ENCODE measurements at places on chromosomes 7 and 10.

DNA sequence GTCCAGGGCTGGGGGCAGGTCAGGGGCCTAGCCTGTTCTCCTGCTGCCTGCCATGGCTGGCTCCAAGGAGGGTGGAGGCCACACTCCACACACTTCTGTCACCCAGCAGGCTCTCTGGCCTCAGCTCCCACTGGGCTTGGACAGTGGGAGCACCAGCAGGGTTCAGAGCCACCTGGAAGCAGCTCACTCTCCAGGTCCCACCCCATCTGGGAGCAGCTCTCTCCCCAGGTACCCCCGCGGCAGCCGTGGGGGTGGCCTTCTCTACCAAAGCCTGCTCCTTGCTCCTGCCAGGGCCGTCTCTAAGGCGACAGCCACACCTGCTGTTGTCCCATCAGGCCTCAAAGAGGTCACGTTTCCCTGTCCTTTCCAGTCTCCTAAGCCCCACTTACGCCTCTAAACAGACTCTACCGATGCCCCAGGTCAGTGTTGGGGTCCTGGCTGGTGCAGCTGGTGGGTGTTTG is 142.5 kb upstream of the RET start:
- no peaks in the 10 kb centered on the region for H3K27me3 ChIP-seq
- H3K27ac ChIP-seq: no peak overlapping the region
- H3K36me3 ChIP-seq: no peaks in the 10 kb centered on the region
- DNase-seq: no peak
- no peaks in the 10 kb centered on the region for H3K4me1 ChIP-seq

- no peak overlapping the region for H3K27ac ChIP-seq
- H3K4me1 ChIP-seq: peaks cover 12% of the 10 kb centered on the region
- H3K27me3 ChIP-seq: no peaks in the 10 kb centered on the region
- H3K4me3 ChIP-seq: no peak overlapping the region
Measured at GRCh38 chr10:45463244-45464116, 89.5 kb downstream of the ALOX5 start.

- no peak overlapping the region for H3K27ac ChIP-seq
- H3K36me3 ChIP-seq: no peaks in the 10 kb centered on the region
- H3K27me3 ChIP-seq: no peaks in the 10 kb centered on the region
- no peak for DNase-seq
Measured at GRCh38 chr7:112504093-112504695, 23.4 kb downstream of the LSMEM1 start.

- DNase-seq: no peak
- H3K4me3 ChIP-seq: no peak overlapping the region
- no peaks in the 10 kb centered on the region for H3K36me3 ChIP-seq
- no peaks in the 10 kb centered on the region for H3K27me3 ChIP-seq
- no peaks in the 10 kb centered on the region for H3K4me1 ChIP-seq
Measured at GRCh38 chr7:157518514-157519175, 181.8 kb downstream of the DNAJB6 start.

GRCh38 chr7:157576415-157576814 is 239.6 kb downstream of the DNAJB6 start:
- no peak overlapping the region for H3K27ac ChIP-seq
- no peaks in the 10 kb centered on the region for H3K36me3 ChIP-seq

DNA sequence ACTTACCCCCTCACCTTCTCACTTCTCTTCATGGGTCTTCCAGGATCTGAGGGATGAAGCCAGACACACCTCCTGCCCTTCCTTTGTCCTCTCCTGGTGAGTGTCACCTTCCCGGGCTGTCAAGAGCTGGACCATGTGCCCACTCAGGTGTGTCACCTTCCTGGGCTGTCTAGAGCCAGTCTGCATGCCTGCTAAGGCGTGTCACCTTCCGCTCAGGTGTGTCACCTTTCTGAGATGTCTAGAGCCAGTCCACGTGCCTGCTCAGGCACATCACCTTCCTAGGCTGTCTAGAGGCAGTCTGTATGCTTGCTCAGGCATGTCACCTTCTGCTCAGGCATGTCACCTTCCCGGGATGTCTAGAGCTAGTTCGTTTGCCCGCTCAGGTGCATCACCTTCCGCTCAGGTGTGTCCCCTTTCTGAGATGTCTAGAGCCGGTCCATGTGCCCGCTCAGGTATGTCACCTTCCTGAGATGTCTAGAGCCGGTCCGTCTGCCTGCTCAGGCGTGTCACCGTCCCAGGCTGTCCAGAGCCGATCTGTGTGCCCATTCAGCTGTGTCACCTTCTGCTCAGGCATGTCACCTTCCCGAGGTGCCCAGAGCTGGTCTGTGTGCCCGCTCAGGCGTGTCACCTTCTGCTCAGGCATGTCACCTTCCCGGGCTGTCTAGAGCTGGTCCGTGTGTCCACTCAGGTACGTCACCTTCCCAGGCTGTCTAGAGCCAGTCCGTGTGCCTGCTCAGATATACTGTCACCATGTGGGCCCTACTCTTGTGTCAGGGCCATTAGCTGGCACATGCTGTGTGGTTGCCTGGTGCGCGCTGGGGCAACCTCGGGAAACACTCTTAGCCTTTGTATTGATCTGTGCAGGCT is 245.3 kb downstream of the EBF3 start:
- no peaks in the 10 kb centered on the region for H3K36me3 ChIP-seq
- DNase-seq: no peak
- H3K27ac ChIP-seq: no peak overlapping the region
- H3K4me3 ChIP-seq: no peak overlapping the region
- H3K4me1 ChIP-seq: no peaks in the 10 kb centered on the region

DNA sequence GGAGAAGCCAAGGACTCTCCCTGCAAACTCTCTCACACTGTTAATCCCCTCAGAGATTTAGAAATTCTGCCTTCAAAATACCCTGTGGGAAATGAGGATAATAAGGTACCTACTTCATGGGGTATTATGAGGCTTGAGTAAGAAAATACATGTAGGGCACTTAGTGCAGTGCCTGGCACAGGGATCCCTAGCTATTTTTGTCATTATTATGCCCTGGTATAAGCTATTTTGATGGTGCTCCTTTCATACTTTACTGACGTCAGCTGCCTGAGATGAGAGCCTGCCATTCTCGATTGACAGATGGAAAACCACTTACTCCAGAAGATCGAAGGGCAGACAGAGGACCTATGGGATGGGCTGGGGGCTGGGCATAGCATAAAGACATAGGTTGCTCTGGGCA is 30.1 kb downstream of the MKX start:
- H3K27me3 ChIP-seq: peaks cover 6% of the 10 kb centered on the region
- no peaks in the 10 kb centered on the region for H3K36me3 ChIP-seq
- no peak for DNase-seq
- H3K4me1 ChIP-seq: no peaks in the 10 kb centered on the region
- no peak overlapping the region for H3K4me3 ChIP-seq
- H3K27ac ChIP-seq: no peak overlapping the region

DNA sequence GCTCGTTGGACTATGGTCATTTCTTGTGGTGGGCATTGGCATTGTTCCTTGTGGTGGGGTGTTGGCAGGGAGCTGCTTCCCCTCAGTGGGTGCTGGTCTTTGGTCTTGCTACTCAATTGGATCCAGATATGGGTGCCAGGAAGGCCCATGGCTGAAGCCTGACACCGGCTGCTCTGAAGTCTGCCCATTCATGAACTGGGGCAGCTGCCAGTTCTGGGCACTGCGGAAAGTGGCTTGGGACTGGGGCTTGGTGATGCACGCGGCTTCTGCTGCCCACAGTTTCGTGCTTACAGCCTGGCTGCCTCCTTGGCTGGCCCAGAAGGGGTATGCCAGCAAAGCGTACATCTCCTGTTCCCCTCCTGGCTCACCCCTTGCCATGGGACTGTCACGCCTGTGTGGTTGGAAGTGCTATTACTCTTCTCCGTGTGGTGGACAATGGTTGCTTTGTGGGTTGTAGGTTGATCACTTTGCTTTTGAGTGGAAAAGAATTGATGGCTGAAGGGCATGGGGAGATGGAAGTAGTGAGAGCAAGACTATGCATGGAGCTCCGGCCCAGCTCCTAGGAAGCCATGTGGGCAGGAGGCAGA is 54.7 kb downstream of the ADAMTS14 start:
- no peak overlapping the region for H3K27ac ChIP-seq
- H3K36me3 ChIP-seq: no peaks in the 10 kb centered on the region

All from CD8-positive, alpha-beta memory T cell (primary cell).